ENCODE measurements at places on chromosomes 5 and 9.

DNA sequence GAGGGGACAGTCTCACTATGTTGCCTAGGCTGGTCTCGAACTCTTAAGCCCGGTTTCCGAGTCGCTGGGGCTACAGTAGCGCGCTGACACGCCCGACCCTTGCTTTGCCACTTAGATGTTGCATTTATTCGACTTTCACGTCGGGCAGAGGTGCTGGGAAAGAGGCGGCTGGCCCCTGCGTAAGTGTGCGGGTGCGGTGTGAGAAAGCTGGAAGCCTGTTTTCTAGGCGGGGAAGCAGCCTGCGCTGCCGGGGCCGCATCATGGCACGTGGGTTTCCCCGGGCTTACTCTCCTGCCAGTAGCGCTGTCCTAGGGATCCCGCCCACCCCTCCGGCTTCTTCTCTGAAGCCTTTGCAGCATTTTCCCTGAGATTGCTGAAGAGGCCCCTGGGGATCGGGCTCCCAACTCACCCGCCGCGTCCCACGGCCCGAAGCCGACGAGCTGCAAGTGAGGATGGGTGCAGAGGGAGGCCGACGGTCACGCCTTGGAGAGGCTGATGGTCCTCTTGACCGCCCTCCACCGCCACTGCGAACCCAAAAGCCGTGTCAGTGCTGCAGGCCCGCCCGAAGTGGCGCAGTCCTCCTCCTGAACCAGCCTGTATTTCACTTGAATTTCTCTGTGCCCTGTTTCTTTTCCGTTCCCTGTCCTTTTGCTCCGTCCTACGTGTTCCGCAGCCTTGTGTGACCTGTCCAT lies 5.8 kb upstream of the TRIM41 start:
- peak; percentile 63 for DNase-seq

DNA sequence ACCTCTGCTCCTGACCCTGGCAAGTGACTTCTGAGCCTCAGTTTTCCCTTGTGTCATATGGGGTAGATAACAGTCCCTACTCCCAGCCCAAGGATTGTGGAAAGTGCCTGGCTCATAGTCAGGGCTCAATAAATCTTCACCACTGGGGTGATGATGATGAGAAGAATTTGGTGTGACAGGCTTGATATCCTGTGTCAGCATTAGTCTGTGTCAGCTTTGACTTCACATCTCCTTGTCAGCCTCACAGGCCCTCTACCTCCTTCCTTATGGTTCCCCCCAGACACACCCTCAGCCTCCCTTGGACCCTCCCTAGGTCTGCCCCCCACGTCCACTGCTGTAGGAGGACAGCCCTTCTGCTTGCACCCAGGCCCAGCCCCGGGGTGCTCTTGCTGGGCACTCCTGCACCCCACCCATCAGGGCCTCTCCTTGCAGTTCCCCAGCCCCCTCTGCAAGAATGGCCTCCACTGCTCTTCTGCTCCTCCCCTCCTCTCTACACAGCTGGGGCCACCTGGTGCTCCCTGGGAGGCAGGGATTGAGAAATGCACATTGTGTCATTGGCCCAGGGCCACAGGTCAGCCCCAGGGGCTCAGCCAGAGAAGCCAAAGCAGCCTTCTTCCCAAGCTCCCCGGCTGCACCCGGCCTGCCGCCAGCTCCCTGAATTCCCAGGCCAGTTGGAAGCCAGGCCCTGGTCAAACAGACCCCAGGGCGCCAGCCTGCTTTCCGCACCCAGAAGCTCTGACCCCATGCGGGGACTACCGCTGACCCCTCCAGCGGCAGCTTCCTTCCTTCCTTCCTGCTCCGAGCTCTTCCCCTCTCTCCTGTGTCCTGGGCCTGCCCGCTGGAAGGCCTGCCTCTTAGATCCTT lies 7.7 kb downstream of the FGFR4 start:
- no peak for DNase-seq

GRCh38 chr5:1959725-1960581 lies 77.2 kb upstream of the IRX4 start:
- DNase-seq, result no peak

DNA sequence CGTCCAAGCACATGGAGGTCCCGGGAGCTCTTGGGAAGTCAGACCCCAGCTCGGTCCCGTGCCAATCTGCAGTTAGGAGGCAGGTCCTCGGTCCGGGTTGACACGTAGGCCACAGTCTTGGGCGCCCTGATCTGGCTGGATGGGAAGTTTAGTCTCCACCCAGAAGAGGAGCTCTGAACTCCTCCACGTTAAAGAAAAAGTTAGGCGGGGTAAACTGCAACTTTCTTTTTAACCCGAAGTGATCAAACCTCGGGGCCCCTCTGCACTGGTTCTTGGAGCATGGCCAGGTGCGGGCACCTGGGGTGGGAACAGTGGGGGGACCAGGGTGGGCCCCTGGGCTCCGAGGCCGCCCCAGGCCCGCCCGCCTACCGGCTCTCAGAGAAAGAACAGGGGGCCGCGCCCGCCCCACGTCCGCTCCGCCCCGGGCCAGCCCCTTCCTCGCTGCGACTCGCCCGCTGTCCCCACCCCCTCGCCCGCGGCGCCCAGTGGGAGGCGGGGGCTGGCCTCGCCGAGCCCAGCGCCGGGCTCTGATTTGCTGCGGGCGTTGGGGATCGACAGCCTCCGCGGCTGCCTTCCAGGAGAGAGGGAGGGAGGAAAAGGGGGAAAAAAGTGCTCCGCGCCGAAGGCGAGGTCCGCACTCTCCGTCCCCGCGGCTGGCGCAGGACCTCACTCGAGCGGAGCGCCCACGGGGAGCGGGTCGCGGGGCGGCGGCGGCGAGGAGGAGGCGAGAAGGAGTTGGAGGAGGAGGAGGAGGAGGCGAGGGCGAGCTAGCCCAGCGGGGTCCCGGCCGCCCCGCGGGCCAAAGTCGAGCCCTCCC lies at the start of gene COL5A1:
Gene COL5A1, plus strand, starts transcription at position 631 of the 817 bp plus-strand sequence. CDS start 385 bp downstream, outside the sequence.
- DNase-seq, result no peak

- DNase-seq, result no peak
Observed at GRCh38 chr9:133239533-133240090, 30.6 kb upstream of the OBP2B start.

DNA sequence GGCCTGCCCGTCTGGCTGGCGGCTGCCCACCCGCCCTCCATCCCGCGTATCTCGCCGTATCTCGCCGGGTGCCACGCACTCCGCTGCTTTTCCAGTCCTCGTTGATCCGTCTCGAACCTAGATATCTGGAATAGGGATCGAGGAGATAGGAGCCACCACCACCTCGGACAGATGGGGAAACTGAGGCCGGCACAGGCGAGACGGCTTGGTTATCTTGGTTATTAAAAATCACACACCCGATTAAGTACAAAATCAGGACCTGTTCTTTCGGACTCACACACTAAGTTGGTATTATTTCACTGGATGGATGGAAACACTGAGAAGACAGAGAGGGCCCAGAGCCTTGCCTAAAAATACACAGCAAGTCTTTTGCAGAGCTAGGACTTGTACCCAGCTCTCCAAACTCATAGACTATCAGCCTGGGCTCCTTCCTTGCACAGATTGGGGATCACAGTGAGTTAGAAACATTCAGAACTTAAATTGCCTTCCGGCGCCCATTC lies 678 bp downstream of the SLC26A2 start:
- no peak for DNase-seq
